Fibroblast of skin of abdomen (primary cell): ENCODE measurements at places on chromosomes 2 and 18.

DNA sequence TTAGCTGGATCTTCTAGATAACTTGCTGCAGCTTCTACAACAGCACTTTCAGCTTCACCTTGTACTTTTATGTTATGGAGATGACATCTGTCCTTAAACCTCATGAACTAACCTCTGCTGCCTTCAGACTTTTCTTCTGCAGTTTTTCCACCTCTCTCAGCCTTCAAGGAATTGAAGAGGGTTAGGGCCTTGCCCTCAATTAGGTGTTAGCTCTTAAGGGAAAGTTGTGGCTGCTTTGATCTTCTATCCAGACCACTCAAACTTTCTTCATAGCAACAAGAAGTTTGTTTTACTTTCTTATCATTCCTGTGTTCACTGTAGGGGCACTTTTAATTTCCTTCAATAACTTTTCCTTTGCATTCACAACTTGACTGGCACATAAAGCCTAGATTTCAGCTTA is 52.3 kb downstream of the ARHGAP15 start:
- no peak for DNase-seq

GRCh38 chr2:47288864-47289263 is 114.1 kb upstream of the MSH2 start:
- peak; percentile 96 for DNase-seq

DNA sequence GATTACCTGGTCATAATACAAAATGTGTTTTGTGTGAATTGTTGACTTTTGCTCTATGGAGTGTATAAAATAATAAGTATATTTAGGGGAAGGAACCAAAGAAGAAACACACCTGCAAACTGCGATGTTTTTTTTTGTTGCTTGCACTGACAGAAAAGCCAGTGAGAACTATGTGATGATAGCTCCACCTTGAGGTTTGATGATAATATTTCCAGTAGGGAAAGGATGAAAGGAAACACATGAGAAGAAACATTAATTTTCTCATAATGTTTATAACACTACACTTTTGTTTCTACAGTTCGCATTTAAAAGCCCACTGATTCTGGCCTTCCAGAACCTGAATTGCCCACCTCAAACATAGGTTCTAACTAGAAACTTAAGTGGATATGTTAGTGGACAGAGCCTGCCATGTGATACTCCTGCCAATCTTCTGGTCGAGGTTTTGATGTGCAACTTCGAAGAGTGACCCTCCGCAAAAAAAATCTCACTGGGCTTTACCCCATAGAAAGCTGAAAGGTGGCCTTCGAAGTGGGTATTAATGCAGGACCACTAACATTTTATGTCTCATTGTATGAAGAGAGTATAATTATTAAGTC is 476.4 kb upstream of the SPHKAP start:
- peak; percentile 45 for DNase-seq

GRCh38 chr2:105882920-105883435 is 138.3 kb downstream of the NCK2 start:
- no peak for DNase-seq

DNA sequence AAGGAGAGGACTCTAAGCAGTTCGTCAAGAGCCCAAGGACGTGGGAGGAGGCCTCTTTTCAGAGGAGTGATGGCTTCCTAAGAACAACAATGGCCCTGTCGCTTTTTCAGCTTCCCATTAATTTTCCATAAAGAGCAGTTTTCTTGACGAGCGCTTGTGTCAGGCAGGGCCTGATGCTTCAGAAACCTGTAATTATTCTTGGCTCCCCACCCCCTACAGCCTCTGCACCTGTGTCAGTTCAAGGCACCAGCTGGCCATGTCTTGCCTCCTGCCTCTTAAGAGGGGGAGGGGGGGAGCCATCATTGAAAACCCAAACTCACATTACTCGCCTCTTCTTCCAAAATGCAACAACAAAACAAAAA is 32.3 kb downstream of the KLF7 start:
- no peak for DNase-seq

DNA sequence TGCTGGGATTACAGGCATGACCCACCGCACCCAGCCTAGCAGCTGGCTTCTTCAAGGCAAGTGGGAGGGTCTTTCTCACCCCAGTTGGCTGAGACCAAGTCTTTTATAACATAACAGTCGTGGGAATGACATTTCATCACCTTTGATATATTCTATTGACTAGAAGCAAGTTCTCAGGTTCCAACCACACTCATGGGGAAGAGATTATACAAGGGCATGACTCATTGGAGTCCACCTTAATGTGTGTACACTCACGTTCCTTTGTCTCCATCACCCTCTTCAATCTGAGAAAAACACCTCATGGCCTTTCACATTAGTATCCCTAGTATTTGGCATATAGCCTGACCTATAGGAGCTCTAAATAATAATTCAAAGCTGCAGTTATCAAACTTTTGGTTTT is 2.8 kb upstream of the BBS5 start:
- peak; percentile 25 for DNase-seq

- no peak for DNase-seq
Observed at GRCh38 chr18:58544616-58545337, 84.1 kb downstream of the ALPK2 start.

GRCh38 chr18:79914614-79915160 is 36.8 kb downstream of the SLC66A2 start:
- DNase-seq: no peak

DNA sequence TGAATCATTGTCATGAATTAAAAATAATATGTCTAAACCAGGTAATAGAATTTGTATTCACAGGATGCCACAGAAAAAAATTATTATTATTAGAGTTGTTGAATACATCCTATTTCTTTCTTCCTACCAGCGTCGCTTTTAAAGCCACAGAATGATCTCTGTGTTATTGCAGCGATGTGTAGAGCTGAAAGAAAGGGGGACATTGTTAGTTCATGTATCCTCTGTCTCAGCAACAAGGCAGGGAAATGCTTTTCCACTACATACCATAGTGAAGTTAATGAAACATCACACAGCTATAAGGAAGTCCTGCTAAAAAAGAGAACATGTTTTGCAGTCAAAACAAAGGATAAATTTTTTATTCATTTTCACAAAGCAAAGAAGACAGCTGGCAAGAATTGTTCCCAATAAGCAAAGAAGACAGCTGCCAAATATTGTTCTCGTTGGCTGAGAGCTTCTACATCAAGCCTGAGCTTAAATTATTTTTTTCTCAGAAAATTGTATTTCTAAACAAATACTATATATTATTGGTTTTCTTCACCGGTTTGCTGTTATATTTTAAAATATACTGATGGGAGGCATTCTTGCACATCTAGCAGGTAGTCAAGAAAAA is 1234.4 kb downstream of the SUCLG1 start:
- no peak for DNase-seq

GRCh38 chr2:82158150-82158549 is 1853.6 kb upstream of the LRRTM1 start:
- no peak for DNase-seq

DNA sequence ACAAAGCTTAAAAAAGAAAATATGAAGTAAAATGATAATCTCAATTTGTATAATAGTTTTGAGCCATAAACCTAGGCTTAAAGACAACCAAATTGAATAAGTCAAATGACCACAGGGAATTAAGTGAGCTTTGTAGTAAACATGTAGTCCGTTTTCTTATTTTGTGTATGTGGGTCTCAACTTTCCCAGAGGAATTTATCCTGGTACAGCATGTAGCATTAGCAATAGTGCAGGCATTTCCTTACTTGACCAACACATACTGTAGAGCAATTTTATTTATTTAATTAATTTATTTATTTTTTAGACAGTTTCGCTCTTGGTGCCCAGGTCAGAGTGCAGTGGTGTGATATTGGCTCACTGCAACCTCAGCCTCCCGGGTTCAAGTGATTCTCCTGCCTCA is 37.5 kb upstream of the MTCL1 start:
- peak; percentile 44 for DNase-seq

GRCh38 chr18:43054815-43055519 is 60.5 kb downstream of the RIT2 start:
- no peak for DNase-seq

GRCh38 chr2:191678437-191679100 is 633 bp downstream of the NABP1 start:
- DNase-seq: peak; percentile 52

GRCh38 chr18:10412933-10413332 is 41.5 kb upstream of the APCDD1 start:
- no peak for DNase-seq

GRCh38 chr2:44933434-44933951 is 8.0 kb upstream of the SIX3 start:
- no peak for DNase-seq

DNA sequence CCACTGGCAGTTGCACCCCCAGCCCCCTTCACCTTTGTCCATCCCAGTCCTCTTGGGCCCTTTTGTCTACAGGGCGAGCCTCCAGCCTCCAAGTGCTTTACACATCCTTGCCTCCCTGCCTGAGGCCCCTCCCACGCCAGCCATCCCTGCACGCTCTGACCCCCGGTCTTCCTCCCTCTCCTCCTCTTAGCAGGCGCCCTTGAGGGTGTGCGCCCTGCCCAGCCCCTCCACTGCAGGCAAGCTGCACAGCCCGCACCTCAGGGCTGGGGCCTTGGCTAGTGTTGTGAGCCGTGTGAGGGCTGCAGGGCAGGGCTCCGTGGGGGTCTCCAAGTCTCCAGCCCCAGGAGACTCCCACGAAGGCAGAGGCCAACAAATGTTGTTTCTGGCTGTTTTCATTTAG is 6.9 kb downstream of the BOK start:
- DNase-seq: no peak

GRCh38 chr2:152518034-152518433 is 183.1 kb downstream of the FMNL2 start:
- DNase-seq: no peak

- DNase-seq: no peak
Observed at GRCh38 chr2:145007960-145008263, 488.0 kb upstream of the ZEB2 start.

DNA sequence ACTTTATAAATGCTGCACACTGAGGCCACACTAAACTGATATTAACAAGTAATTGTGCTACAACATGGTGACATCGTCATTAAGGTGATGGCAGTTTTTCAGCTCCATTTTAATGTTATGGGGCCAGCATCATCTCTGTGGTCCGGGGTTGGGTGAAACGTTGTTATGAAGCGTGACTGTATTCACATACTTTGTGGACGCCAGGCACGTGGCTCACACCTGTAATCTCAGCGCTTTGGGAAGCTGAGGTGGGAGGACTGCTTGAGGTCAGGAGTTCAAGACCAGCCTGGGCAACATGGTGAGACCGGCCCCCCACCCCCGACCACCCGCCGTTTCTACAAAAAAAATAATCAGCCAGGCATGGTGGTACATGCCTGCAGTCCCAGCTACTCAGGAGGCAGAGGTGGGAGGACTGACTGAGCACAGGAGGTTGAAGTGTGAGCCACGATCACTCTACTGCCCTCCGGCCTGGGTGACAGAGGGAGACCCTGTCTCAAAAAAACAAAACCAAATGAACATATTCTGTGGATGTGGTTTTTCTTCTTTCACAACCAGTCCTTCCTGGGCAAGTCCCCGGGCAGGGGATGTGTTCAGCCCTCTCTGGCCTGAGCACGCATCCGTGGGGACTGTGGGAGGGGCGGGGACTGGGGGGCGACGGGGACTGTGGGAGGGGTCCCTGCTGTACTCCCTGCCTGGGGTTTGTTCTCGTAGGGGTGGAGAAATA is 12.9 kb upstream of the GAL3ST2 start:
- no peak for DNase-seq

DNA sequence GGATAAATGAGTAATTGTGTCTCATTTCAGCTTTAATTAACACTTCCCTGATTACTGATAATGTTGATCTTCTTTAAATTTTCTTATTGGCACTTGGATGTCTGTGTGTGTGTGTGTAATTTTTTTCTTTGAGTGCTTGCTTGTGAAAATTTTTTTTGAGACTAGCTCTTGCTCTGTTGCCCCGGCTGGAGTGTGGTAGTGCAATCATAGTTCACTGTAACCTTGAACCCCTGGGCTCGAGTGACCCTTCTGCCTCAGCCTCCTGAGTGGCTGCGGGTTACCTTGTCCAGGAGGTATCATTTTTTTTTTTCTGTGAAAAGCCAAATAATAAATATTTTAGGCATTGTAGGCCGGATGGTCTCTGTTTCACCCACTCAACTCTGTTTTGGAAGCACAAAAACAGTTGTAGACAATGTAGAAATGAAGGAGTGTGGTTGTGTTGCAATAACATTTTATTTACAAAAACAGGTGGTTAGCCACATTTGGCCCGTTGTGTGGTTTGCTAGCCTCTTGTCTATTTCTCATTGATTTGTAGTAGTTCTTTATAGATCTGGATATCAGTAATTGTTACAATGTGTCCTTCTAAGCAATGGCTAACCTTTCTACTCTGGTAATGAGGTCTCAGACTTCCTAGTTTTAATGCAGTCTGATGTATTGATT is 7.9 kb downstream of the IL1RL2 start:
- no peak for DNase-seq

GRCh38 chr2:85843543-85843942 is 45.2 kb downstream of the ST3GAL5 start:
- DNase-seq: no peak

GRCh38 chr2:38540580-38541286 is 62.0 kb downstream of the HNRNPLL start:
- no peak for DNase-seq

GRCh38 chr2:203936535-203936934 is at the start of gene ICOS:
Gene ICOS, plus strand, starts transcription at chr2:203936763. Its CDS starts 52 bp downstream, at chr2:203936815.
- no peak for DNase-seq

DNA sequence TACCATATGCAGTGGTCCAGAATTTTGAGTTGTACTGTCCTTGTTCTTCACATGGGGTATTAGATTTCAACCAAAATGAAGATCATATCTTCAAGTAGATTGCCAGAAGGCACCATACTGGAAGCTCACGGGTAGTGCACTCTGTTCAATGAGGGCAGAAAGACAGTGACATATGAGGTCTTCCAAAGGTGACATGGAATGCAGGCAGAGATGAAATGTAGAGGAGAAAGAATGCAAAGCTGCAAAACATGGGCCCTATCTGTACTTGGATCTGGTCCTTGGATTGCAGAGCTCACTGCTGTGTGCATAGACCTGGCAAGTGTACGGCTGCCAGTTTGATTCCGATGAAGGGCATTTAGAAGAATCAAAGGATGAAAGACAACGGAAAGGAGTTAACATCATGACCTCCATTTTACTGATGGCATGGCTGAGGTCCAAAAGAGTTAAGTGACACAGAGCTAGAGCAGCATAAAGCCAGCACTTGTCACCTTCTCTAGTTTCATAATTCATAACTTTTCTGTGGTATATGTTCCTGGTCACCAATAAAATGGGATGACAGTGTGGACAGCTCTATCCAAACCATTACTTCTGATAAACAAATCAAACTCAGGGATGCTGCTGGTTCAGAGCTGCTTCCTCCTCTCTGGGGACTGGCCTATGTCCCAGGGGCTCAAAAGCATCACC is 64.7 kb downstream of the BCL2 start:
- no peak for DNase-seq

DNA sequence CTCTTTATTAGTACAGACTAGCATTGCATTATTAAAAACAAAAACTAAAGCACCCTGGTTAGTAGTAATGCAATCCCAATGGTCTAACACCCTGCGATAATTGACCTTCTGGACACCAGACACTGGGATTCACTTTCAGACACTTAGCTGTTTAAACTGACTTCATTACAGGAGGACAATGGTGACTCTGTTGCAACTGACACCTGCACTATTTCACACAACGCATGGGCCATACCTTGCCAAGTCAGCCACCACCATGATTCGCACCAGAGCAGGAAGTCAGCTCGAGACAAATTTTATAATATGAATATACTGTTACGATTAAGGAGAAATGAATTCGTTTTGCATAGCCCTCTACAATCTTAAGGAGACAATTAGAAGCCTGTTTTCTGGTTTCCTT is 150.7 kb downstream of the MEIS1 start:
- DNase-seq: no peak

GRCh38 chr18:50189160-50189559 is 5.8 kb downstream of the MYO5B start:
- DNase-seq: no peak

GRCh38 chr2:241185961-241186360 is 2.5 kb upstream of the ANO7 start:
- DNase-seq: no peak
